ENCODE measurements at places on chromosomes 11 and 22.

DNA sequence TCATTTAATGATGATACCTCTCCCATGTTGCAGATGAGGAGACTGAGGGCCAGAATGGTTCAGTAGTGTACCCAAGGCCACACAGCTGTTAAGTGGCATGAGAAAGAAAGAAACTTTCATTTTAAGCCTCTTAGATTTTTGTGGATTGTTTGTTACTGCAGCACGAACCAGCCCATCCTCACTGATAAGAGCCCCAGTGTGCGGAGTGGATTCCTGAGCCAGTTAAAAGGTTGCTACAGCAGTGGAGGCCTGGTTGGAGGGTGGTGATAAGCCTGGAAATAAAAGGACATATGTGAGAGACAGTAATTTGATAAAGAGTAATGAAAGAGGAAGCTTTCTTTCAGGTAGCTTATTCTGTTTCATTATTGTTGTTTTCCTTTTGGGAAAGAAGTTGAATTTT lies 89.0 kb downstream of the ATXN10 start:
- no peak for DNase-seq

DNA sequence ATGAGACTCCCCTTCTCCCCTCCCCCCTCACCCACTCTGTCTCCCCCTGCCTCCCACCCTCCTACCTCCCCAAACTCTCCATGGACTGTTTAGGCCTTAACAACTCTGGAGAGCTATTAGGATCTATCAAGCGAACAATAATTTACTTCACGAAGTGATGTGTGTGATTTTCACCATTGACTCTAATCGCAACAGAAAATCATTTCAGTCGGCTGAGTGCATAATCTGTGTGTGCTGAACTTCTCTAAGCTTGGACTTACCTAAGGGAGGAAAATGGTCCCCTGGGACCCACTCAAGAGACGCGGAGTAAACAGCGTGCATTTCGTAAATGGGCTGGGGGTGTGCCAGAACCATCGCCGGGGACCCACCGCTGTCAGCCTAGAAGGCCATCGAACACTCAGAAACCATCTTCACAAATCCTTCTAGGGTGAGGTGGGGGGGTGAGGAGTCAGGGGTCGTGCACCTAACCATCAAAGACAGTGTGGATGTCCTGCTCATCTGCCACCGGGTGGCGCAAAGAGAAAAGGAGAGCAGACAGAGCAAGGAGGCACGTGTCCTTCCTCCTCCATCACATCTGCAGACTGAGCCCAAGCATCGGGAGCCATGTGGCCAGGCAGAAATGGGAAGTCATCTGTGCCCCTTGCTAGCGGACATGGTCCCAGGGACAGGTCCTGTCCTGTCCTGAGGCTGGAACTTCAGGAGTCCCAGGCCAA lies 62.1 kb upstream of the NUP50 start:
- DNase-seq: peak; percentile 45

DNA sequence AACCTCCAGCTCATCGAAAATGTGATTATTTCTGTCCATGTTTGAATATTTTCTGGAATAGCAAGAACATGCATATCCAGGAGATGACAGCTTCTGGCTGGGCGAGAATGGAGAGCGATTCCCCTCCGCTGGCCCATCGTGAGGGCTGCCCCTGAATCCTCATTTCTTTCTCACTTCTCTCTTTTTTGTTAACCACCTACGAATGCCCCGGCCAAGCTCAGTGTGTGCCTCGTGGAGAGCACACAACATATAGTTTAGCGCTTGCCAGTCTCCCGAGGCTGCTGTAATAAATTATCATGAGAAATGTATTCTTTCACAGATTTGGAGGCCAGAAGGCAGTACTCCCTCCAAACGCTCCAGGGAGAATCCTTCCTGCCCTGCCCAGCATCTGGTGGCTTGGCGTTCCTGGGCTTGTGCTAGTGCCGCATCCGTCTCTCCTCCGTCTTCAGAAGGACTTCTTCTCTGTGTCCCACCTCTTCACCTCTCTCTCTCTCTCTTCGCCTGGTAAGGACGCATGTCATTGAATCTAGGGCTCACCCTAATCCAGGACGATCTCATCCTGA lies 1306.0 kb downstream of the TBC1D22A start:
- no peak for DNase-seq

DNA sequence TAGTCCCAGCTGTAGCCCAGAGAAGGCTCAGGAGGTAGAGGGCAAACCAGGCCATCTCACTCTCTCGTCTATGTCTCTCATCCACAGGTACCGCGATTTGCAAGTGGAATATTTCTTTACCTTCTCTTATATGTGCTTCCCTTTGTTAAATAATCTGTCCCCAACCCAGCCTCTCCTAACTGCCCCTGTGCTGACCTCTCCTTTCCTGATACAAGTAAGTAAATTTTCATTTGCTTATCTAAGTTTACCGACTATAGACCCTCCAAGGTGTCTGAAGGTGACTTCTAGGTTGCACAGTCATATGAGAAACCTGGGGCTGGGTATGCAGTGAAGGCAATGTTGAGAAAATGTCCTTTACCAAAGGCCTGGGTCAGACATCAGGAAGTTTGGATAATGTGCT lies at the start of gene CBLIF:
CBLIF (minus strand) TSS at position 101 of the 400 bp plus-strand sequence; CDS start at position 55, 46 bp downstream.
- DNase-seq: no peak

DNA sequence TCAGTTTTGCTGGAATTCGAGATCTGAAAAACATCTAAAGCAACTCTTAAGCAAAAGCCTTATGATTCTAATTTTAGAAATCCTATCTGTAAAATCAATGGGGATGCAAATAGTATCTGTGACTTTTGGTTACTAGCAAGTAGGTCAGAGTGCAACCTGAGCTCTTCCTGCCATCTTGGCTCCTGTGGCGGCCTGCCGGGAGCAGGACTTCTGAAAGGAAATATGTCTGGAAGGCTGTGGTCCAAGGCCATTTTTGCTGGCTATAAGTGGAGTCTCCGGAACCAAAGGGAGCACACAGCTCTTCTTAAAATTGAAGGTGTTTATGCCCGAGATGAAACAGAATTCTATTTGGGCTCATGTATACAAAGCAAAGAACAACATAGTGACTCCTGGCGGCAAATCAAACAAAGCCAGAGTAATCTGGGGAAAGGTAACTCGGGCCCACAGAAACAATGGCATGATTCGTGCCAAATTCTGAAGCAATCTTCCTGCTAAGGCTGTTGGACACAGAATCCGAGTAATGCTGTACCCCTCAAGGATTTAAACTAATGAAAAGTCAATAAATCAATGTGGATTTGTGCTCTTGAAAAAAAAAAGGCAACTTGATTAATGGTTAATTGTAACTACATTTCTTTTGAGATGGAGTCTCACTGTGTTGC lies 1.7 kb downstream of the SAMM50 start:
- peak; percentile 16 for DNase-seq

DNA sequence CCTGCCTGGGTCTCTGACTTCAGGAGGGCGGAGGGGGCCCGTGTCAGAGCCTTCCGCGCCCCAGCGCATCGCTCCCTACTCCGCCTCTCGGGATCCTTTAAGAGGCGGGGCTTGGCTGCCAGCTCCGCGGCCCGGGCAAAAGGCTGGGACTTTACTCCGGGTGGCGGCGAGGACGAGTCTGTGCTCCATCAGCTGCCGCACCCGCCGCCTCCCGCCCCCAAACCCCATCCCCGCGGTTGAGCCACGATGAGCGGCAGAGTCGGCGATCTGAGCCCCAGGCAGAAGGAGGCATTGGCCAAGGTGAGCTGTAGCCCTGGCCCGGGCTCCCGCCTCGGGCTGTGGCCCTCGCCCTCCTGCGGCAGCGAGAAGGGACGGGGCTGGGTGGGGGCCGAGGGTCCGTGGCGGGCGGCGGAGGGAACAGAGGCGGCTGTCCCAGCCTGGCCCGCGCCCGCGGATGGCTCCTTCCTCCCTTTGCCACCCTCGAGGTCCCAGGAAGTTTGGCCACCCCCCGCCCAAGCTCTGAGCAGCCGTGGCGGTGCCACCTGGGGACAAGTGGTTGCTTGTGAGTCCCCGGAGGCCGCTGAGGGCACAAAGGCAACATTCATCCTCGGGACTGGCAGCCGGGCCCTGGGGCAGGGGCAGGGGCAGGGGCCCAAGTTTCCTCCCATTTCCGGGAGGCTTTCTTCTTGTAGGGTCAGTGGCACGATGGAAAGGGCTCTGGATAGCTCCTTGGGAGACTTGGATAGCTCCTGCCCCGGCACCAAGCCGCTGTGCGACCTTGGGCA lies at the start of gene SEC14L2:
SEC14L2 (plus strand) TSS at position 148 of the 785 bp plus-strand sequence; CDS start at position 247, 99 bp downstream.
- DNase-seq: peak; percentile 76

GRCh38 chr22:31056986-31057599 lies 24.0 kb upstream of the SMTN start:
- DNase-seq: no peak

- DNase-seq: no peak
Measured at GRCh38 chr11:110294509-110294908, 1.9 kb downstream of the RDX start.

DNA sequence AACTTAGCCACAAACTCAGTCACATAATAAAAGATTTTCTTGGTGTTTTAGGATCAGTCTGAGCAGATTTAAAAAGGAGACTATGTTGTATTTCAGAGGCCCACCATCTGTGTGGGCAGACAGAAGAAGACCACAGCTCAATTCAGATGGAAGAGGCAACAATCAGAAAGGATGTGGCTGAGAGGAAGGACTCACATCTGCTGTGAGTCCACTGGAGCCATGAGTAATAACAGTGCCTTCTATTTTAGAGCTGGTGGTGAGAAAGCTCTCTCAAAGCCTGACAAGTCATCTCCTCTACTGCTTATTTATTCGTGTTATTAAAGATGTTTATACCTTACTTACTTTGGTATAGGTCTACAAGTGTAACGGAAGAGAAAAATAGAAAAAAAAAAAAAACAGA lies 357.2 kb downstream of the OPCML start:
- no peak for DNase-seq

- no peak for DNase-seq
Measured at GRCh38 chr22:29113319-29113718, 40.5 kb downstream of the KREMEN1 start.

Measured in nephron progenitor cell (in vitro differentiated cells).